ENCODE measurements at places on chromosomes 6 and 20.

DNA sequence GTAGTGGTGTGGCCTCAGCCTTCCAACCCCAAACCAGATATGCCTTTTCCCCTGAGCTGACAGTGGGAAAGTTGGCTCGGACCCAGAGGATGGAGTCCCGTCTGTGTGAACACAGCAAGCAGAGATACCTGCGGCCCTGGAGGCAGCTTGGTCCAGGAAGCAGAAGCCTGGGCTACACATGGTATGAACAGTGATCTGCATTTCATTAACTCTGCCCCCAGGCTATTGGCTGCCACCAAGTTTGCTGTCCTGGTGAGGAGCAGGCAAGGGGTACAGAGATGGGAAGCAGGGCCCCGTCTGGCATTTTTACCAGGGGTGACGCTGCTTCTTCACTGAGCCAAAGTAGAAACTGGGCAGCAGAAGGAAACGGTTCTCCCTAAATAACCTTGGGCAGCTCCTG is 90.0 kb downstream of the EDN3 start:
- DNase-seq, result no peak

DNA sequence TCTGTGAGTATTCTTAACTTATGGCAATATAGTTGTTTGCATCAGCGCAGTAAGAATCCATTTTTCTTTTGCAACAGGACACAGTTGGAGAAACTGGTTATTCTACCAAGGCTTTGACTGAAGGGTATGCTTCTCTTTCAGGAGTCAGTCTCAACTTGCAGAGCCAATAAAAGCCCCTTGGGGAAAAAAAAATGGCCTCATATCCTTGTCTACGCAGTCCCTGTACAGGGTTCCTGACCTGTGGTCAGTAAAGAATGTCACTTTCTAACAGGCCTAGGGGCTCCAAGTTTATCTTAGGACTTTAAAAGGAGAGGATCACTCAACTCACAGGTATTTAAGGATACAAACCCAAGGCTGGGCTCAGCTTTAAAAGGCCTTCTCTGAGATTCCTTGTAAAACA is 6.9 kb upstream of the RNGTT start:
- no peak for DNase-seq

GRCh38 chr6:43254138-43254817 is 11.0 kb downstream of the TTBK1 start:
- DNase-seq, result no peak

DNA sequence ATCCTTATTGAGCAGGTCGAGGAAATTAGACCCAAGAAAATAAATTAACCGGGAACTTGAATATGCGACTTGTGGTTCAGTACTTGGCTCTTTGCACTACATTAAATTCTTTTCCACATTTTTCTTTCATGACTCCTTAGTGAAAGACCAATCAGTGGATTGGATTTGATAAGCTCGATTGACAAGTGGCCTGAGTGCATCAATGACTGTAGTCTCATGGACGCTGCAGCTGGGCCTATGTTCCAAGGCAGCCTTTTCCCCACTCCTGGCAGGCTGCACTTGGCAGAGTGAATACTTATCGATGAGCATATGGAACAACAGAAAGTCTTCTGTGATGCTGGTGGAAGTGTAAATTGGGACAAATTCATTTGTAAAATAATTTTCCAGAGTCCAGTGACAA is 210.8 kb upstream of the EXOC2 start:
- no peak for DNase-seq

- DNase-seq, result no peak
Observed at GRCh38 chr6:150881911-150882481, 16.5 kb downstream of the MTHFD1L start.

- DNase-seq, result no peak
Observed at GRCh38 chr20:19785983-19786285, 27.9 kb downstream of the RIN2 start.

DNA sequence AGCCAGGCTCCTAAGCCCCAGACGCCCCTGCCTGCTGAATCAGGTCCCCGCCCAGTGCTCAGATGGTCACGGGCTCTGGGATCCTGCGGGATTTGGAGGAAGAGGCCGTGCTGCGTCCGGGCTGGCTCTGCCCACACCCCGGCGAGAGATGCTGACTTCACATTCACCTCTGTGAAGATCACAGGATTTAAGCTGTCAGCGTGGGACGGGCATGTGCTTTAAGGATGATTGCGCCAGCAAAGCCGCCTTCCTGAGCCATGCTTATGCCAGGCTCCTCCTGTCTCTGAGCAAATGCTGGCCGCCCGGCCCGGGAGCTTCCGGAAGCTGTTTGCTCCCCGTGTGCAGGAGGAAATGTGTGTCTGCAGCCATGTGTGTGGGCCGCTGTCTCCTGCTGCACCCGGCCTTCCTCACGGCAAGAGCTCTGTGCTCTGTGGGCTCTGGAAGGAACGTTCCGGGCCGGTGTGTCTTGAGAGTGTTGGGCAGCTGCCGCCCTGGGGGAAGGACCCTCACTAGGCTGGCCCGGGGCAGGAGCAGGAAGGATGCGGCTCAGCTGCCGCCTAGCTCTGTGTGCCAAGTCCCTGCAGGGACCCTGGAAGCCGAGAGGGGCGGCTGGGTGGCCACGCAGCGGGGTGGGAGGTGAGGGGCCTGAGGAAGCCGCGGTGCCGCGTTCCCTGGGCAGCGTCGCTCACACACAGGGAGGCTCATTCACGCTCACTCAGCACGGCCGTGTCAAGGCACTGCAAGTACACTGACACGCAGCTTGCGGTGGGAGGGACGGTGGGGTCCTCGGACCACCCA is 19.0 kb upstream of the BHLHE23 start:
- peak; percentile 9 for DNase-seq

DNA sequence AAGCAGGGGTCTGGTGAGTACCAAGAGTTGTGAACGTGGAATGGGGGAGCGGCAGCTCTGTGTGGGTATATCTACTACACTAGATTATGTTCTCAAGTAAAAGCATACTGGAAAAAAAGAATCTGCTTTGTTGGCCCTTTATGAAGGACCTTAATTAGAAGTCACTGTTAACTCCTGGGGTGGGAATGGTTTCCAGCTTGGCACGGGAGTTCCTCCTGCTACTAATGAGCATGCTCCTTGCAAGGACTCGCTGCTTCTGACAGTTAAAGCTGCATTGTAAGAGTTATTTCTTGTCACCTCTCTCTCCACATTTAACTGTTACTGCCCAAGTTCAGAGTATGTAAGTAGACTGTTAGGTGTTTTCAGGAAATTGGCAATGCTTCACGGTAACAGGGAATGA is 292.7 kb downstream of the ZFAND3 start:
- no peak for DNase-seq

- DNase-seq, result no peak
Observed at GRCh38 chr6:32131439-32131948, 1.4 kb upstream of the FKBPL start.

DNA sequence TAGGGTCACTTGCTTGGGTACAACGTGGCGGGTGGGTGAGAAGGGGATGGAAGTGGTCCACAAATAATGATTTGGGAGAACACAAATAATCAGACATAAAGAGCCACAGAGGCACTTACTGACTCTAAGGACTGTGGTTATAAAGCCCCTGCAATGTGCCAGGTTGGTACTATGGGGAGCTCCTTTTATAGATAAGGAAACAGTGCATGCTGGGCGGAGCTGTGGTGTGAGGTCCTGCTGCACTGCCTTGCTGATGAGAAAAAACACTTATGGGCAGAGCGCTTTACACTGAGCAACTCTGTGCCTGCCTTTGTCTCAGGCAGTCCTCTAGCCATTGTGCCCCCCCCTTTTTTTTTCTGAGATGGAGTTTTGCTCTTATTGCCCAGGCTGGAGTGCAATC is 29.1 kb upstream of the SCRT2 start:
- no peak for DNase-seq

GRCh38 chr6:40996591-40997233 is 42.3 kb downstream of the UNC5CL start:
- no peak for DNase-seq

- no peak for DNase-seq
Observed at GRCh38 chr6:1496836-1497760, 107.7 kb downstream of the FOXF2 start.

DNA sequence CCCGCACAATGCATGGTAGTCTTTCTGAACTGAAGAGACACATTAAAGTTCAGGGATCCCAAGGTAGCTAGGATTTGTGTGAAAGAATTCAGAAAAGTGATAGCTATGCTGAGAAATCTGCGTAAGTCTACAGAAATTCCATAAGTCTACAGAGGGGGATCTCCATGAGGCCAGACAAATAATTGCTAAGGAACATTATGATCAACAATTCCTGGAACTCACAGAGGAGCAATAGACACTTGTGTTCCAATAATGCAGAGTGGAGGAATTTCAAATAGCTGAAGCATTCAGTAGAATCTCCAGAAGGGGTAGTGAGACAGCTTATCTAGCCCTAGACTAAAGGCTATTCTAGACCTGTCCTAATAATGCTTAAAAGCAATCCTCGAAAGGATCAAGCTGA is 315.7 kb upstream of the ECI2 start:
- DNase-seq, result no peak

- no peak for DNase-seq
Observed at GRCh38 chr6:87600576-87600975, 10.6 kb downstream of the ORC3 start.

DNA sequence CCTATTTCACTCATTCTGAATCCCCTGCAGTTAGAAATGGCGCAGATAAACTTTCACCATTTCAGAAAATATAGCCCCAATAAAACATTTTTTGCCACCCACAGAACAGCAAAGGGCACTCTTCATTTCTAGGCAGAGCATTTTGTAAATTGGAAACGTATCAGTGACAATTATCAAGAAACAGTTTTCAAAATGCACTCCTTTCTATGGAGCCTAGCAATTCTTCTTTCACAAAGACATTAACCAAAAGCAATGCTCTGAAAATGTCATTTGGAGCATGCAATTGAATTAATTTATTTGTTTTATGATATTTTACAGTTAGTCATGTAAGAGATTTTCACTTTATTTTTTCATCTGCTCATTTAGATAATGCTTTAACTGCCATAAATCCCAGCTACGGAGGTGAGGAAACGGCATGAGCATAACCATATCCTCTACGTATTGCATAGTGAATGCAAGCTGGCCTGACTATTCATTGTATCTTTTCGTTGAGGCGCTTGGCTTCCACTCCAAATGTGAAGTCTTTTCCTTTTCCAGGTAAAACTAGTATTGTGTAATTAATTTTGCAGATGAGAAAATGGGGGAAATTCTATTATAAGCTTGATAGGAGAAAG is 813.4 kb downstream of the C6orf118 start:
- DNase-seq, result no peak

- DNase-seq, result no peak
Observed at GRCh38 chr6:119313937-119314884, 35.4 kb downstream of the MAN1A1 start.

DNA sequence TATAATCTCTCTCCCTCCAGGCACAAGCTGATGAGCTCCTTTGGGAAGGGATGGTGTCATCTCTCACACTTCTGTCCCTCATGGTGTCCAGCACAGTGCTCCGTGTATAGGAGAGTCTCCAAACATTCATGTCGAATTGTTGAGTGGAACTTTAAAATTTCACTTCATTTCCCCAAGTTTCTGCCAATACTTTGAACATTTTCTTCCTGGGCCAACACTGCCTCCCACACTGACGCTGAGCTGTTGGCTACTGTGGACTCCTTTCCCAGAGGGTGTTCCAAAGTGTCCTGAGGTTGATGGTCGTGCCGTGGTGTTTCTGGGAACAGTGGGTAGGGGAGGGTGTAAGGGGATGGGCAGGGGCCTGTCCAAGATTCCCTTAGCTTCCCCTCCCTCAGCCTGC is 122.7 kb downstream of the TIAM2 start:
- DNase-seq, result no peak

DNA sequence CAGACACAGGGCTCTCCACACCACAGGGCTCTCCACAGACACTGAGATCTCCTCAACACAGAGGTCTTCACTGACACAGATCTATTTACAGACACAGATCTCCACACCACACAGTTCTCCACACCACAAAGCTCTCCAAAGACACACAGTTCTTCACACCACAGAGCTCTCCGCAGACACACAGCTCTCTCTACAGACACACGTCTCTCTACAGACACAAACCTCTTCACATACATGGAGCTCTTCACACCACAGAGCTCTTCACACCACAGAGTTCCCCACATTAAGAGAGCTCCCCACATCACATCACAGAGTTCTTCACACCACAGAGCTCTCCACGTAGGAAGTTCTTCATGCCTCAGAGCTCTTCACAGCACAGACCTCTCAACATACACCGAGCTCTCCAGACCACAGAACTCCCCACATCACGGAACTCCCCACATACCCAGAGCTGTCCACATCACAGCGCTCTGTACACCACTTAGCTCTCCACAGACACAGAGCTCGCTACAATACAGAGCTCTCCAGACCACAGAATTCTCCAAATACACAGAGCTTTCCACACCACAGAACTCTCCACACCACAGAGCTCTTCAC is 53.9 kb downstream of the ERMARD start:
- DNase-seq, result no peak

DNA sequence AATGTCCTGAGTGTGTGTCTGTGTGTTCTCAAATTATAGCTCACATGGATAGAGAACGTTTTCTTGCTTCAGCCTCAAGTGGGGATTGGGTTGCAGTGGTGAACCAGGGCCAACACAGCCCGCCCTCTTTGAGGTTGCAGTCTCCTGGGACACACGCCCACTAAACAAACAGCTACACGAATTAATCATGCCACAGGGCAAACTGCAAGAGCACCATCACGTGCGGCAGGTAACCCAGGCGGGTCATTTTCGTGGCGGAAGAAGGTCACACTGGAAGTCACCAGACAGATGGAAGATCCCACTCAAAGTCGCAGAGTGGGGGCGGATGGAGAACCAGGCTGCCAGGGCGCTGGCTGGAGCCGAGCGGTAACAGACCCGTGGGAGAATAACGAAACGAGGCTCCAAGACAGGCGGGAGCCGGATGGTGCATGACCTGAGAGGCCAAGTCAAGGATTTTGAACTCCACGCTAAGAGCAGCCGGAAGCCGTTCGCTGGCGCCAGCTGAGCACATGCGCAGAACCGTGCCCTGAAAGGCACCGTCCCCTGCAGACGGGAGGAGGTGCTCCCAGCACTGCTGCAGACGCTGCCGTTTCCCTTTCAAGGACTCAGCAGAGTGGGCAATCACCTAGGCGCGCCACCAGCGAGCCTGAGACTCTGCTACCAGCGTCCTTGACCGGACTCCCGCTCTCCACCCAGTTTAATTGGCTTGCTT is 10.7 kb downstream of the DLL1 start:
- no peak for DNase-seq

- no peak for DNase-seq
Observed at GRCh38 chr20:48377940-48378339, 449.9 kb downstream of the PREX1 start.

- DNase-seq, result no peak
Observed at GRCh38 chr6:35310265-35310831, 12.7 kb downstream of the DEF6 start.

GRCh38 chr6:85417336-85417735 is 32.5 kb upstream of the NT5E start:
- DNase-seq, result no peak

DNA sequence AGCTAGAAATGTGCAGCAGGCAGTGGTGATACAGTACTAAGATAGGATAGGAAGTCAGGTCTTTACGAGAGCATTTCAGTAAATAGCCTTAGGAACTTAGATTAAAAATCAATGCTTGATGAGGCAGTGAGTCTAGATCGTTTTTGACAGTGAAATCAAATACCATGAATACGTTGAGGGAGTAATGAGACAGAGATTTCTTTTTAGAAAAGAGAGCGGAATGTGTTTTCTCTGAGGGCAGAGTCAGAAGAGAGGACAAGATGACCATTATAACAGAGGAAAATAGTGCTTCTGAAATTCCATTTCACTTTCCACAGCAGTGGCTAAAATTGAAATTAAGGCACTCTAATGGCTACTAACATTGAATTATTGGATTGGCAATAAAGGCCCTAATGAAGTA is 339.6 kb downstream of the UTRN start:
- DNase-seq, result no peak

Data from GF-D8 (cell line).